PC-3 (cell line): ENCODE measurements at places on chromosomes 16 and 17.

DNA sequence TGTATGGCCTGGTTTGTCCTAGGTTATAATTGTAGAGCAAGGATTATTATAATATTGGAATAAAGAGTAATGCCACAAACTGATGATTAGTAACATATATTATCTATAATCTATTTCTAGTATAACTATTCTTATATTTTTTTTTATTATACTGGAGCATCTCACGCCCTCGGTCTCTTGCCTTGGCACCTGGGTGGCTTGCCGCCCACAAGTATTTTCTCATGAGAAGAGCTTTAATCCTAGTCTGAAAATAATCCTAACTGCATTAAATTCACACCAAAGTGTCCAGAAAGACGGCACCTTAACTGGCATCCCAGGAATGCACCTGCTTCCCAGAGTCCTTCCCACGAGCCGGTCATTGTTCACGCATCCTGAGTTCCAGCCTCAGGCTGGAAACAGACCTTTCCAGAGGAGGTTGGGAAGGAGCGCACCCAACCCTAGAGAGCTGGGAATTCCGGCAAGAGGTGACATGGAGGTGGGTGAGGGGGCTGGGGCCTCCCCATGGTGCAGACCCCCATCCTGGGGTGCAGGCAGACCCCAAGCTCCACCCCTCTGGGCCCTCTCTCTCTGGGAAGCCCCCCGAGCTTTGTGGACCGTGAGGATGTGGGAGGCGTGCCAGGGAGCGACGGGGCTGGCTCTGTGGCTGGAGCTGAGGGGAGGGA is 15.9 kb downstream of the CHMP1A start:
- no peak for DNase-seq

GRCh38 chr16:68737730-68738629 is 888 bp downstream of the CDH1 start:
- peak; percentile 52 for DNase-seq

GRCh38 chr17:20206068-20206467 is 196.9 kb downstream of the SPECC1 start:
- DNase-seq: peak; percentile 20

DNA sequence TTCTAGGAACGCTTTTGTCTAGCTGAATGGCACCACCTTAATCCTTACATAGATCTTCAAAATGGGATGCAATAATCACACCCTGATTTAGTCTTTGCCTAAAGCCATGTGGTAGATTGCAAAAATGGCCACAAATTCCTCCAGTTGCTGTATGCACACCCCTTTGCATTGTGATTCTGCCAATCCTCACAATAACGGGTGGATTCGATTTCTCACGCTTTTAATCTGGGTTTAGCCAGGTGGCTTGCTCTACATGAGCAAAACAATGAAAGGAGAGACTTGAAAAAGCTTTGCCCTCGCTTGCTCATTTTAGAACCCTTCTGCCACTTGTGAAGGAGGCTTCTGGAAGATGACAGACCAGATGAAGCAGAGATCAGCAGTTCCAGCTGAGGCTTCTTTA is 50.3 kb upstream of the B4GALNT2 start:
- DNase-seq: no peak

DNA sequence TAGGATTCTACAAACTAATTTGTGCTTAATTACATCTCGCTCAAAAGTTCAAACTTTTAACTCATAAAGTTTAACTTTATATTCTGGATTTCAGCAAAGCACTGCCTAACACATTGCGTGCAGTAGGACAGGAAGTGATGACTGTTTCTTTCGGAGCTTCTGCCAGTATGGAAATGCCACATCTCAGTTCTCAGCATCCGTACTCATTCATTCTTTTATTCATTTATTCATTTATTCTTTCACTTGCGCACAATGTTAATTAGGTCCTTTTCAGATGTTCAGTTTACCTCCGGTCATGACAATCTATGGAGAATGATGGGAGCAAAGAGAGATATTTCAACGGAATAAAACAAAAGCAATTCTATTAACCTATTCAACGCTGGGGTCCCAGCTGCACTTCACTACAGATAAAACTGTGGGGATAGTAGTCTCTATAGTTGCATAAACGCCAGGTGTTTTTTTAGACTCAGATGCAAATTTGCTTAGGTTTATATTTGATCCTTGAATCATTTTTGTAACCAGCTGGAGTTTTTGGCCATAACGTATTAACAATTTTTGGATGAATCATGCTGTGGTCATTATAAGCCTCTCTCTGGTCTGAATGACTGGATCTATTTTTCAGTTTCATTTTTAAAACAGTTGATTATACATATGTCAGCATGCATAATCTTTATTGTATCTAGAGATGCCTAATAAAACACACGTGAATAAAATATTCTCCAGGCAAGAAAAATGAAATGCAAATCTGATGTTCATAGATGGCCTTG is 143.9 kb downstream of the KCNJ2 start:
- DNase-seq: peak; percentile 46

GRCh38 chr17:32206861-32207260 is 58.8 kb upstream of the RHBDL3 start:
- no peak for DNase-seq
